ENCODE measurements at places on chromosomes 5 and 9. TPM values are rescaled to one million over a fixed set of nuclear protein-coding genes. Genes with fewer than 3 reads are reported as not detected.

SIT1 gene
- total RNA-seq, result 1.5 TPM

FAM120A gene
- total RNA-seq, result 114 TPM

JAKMIP2 gene
- 8.3 TPM for total RNA-seq

GDNF gene
- not detected for total RNA-seq

LYRM7 gene
- total RNA-seq, result 5.5 TPM

OR13D1 gene
- total RNA-seq, result not detected

ROR2 gene
- total RNA-seq, result 3.8 TPM

FER gene
- 35.3 TPM for total RNA-seq

ZDHHC11B gene
- total RNA-seq, result 14.9 TPM

SLC2A6 gene
- total RNA-seq, result 10.5 TPM

TNFSF15 gene
- 5.2 TPM for total RNA-seq

CDKN2A gene
- 8.4 TPM for total RNA-seq

SV2C gene
- 0.32 TPM for total RNA-seq

TAF11L10 gene
- total RNA-seq, result not detected

TMEM252 gene
- 0.30 TPM for total RNA-seq

CER1 gene
- total RNA-seq, result not detected

HTR1A gene
- not detected for total RNA-seq

TAF1L gene
- total RNA-seq, result not detected

CRHBP gene
- 0.53 TPM for total RNA-seq

ACTBL2 gene
- not detected for total RNA-seq

CFAP77 gene
- 3.7 TPM for total RNA-seq

FRMD3 gene
- total RNA-seq, result 9.7 TPM

F2RL2 gene
- total RNA-seq, result not detected

CCDC183 gene
- total RNA-seq, result 3.7 TPM

MEIKIN gene
- not detected for total RNA-seq

PCDHA9 gene
- total RNA-seq, result 0.32 TPM

GRXCR2 gene
- total RNA-seq, result not detected

PNPLA7 gene
- total RNA-seq, result 12.2 TPM

STK32A gene
- 2.9 TPM for total RNA-seq

CPLANE1 gene
- total RNA-seq, result 20.7 TPM

NUP214 gene
- 61.4 TPM for total RNA-seq

CACNA1B gene
- 0.06 TPM for total RNA-seq

CXCL14 gene
- 42.4 TPM for total RNA-seq

PCDHA4 gene
- 0.59 TPM for total RNA-seq

PCDHA13 gene
- 0.97 TPM for total RNA-seq

ORM1 gene
- 9.2 TPM for total RNA-seq

STPG3 gene
- total RNA-seq, result 0.38 TPM

CFAP157 gene
- 25.9 TPM for total RNA-seq

LCN9 gene
- total RNA-seq, result not detected

TEX48 gene
- total RNA-seq, result not detected

SLC34A3 gene
- total RNA-seq, result not detected

PTPN3 gene
- total RNA-seq, result 13.4 TPM

NIM1K gene
- 4.8 TPM for total RNA-seq

POLR1E gene
- 17.3 TPM for total RNA-seq

REEP2 gene
- total RNA-seq, result 0.80 TPM

RANBP3L gene
- total RNA-seq, result 2.8 TPM

SPARC gene
- total RNA-seq, result 904 TPM

DMRT3 gene
- total RNA-seq, result 0.24 TPM

HTR4 gene
- not detected for total RNA-seq

SPINK6 gene
- total RNA-seq, result not detected

CMYA5 gene
- total RNA-seq, result 2.0 TPM

WNT8A gene
- not detected for total RNA-seq

DIRAS2 gene
- not detected for total RNA-seq

NR2F1 gene
- 42.6 TPM for total RNA-seq

All from lower lobe of right lung (tissue), 2 donors.